ENCODE measurements at places on chromosomes 11 and 22.

- no peak for DNase-seq
These were observed 41.0 kb downstream of the KCNJ4 start for GRCh38 chr22:38414009-38414395.

DNA sequence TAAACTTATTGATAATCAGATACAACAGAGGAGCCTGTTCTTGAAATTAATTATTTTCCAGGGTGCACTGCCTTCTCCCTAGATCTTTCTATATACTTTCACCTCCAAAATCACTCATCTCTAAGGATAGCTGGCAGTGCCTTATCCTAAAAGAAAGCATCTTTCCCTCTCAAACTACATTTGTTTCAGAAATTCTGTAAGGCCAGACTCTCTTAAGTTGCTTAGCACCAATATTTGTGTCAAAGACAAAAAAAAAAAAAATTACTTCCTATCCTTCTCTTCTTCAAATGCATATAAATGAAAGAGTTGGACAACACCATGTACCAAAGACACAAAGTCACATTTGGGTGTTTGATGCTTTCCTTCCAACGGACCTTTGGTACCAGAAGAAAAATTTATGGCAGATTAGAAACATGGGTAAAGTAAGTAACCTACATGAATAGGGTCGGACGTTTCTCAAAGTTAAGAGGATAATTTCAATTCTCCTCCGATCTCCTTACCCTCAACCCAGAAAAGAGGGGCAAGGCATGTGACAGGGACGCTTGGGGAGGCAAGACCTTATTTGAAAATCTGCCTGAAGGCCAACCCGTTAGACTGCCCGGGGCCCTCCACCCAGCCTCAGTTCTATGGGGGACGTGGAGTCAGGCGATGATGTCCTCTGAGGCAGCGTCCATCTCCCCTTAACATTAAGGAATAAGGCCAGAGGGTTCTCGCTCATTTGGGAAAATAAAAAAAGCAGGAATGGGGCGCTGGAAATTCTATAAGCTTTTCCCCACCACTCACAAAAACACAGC, 66.3 kb downstream of the ETS1 start:
- no peak for DNase-seq

DNA sequence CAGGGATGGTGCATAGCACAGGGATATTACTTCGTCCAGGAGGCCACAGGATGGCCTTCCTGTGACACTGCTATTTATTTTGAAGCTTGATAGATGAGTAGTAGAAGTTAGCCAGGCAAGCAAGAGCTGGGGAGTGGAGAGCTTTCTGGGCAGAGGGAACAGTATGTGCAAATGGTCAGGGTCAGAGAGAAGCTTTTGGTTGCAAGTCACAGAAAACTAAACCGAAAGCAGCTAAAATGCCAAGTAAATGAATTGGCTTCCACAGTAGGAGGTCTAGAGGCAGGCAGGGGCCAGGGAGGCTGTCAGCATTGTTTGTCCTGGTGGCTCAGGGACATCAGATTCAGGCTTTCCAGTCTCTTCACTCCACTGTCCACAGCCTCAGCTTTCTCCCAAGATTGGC, 247.5 kb downstream of the GRIK4 start:
- no peak for DNase-seq

- DNase-seq = no peak
These were observed 152.0 kb downstream of the TBC1D22A start for GRCh38 chr22:46914481-46914880.

GRCh38 chr11:15471048-15471894, 356.5 kb downstream of the INSC start:
- DNase-seq = no peak
